ENCODE measurements at places on chromosomes 7 and 10. TPM values are rescaled to one million over a fixed set of nuclear protein-coding genes. Genes with fewer than 3 reads are reported as not detected.

Gene CCNY
- total RNA-seq, result 63.1 TPM

Gene ACTL6B
- total RNA-seq, result 2.4 TPM

Gene NEURL1
- total RNA-seq, result 1.8 TPM

Gene ADARB2
- total RNA-seq, result 1.8 TPM

Gene SLC18A2
- total RNA-seq, result 0.05 TPM

Gene FAM171A1
- total RNA-seq, result 70.4 TPM

Gene ADAM8
- total RNA-seq, result 3.6 TPM

DNA sequence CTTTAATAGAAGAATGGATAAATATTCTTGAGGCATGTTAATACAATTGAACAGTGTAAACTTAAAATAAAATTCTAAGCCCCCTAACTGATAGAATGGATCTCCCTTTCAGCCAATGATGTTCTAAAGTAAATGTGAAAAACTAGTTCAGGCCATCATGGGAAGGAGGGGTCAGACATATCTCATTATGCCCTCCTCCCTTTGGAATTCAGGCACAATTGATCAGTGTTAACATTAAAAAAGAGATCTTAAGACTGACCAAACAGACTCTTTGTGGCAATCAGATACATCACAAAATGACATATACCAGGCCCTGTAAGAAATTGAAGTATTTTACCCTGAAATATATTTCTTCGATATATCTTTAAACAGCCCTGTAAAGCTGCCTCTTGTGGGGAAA lies 683.0 kb upstream of the LRRTM3 start:
- DNase-seq, result no peak

- no peak for DNase-seq
Observed at GRCh38 chr7:108528183-108528712, 2.3 kb upstream of the PNPLA8 start.

GRCh38 chr10:46289209-46289810 lies 2.5 kb downstream of the ANTXRL start:
- DNase-seq, result no peak

DNA sequence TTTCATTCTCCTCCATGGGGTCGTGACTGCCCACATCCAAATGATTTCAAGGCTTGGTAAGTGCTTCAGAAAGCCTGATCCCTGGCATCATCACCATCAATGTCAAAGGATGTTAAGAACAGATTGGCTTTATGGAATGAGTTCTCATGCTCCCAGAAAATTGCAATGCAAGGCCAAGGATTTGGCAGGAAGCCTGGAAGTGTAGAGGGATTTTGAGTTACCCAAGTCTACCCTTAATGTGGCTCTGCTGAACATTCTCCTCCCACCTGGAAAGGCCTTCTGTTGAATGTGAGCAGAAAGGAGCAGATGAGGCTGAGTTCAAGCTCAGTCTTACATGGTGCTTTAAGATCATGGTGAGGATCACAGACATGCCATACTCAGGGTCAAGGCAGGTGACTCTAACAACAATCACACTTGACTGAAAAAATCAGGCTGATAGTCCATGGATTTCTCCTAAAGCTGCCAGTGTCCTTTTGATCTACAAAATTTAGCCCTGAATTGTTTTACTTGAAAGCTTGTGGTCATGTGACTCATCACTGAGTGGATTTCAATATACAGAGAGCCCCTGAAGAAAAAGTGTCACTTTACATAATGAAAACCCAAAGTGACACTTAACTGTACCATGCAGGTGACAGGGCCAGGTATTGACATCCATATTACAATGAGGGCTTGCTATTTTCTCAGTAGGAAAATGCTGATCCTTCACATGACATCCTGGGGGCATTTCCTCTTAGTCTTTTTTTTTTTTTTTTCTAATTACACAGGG lies 111.1 kb upstream of the PDLIM1 start:
- no peak for DNase-seq

GRCh38 chr7:65846008-65846570 lies 26.8 kb upstream of the VKORC1L1 start:
- DNase-seq, result no peak

GRCh38 chr7:2800931-2801688 lies 43.0 kb downstream of the GNA12 start:
- DNase-seq, result no peak

DNA sequence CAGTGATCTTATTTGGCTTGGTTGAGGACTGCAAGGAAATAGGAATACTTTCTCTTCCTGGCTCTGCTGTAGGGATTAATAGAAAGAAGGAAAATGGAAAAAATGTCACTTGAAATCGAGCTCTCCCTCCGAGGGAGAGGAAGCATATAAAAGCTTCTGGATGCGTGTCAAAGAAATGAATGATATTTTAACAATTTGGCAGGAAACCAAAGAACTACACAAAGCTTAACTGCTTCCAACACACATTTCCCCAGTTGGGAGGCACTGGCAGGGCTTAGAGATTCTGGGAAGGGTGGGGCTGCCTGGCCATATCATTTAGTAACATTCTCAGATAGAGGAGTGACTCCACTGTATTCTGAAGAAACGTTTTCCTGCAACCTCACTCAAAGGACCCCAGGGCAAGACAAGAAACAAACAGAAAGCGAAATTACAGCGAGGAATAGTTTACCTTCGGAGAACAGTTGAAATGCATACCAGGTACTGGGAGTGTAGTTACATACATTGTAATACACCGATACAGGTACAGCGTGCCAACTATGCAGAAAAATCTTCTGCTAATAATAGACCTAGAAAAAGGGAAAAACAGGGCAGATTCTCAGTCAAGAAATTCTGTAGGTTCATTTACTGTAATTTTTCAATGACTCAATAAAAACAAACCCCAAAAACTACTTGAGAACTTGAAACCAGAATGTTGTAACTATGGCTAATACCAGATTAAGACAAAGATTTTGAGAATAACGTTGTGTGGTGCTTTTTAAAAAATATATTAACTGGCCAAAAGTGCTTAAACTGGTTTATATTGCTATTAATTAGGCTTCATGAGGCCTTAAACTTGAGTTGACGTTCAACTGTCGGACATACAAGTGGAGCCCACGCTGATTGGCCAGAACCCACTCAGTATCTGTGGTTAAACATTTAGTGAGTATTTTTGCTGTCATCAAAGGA lies 75.7 kb upstream of the ASAH2 start:
- DNase-seq, result no peak

DNA sequence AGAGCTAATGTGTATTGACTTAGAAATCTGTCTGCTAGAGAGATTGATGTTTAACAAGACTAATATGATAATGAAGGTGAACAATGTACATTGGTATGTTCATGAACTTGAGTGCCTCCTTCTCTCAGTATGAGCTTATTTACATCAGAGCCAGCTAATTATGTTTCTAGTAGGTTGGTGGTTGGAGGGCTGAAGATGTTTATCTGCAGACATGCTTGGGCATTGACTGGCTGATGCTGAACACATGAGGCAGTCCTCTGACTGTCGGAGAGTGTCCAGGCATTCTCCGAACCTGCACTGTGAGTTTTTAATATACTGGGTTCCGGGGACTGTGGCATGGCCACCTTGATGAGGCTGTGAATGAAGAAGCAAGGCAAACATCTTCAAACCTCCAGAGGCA lies 47.5 kb downstream of the BMPER start:
- DNase-seq, result no peak
